ENCODE measurements at places on chromosomes 4 and X.

- no peak for DNase-seq
Observed at GRCh38 chr4:152927737-152928136, 8.4 kb upstream of the FHDC1 start.

DNA sequence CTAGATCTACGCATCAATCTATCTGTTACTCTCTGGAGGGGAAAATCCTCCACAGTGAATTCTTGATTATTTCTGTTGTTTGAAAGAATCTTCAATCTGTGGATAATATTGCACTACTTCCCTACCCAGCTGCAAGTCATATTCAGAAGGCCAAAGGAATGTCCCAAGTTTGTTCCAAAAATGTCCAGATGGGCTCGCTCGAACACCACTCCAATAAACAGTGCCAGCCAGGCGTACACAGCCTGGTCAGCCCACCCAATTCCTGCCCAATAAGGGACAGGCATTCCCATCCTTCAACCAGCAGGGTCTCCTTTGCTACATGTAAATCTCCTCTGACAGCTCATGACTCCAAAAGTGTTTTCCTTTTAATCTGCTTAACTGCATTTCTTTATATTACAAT lies 80.7 kb upstream of the GPM6B start:
- no peak for DNase-seq

- no peak for DNase-seq
Observed at GRCh38 chrX:810186-810585, 179.6 kb downstream of the SHOX start.

DNA sequence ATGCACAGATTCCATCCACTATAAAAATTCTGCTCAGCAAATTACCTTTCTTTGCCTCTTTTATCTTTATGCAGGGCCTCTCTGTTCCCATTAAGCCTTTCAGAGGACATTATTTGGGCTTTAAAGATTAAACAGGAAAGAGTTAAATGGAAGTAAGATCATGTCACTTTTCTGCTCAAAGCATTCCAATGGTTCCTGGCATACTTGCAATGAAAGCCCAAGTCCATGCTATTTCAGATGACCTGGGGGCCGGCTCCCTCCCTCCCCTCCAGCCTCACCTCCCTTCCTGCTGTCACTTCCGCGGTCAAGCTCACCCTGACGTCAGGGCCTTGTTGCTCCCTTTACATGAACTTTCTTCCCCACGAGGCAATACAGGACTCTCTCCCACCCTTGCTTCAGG lies 125.5 kb downstream of the C4orf51 start:
- DNase-seq = no peak

- peak; percentile 82 for DNase-seq
Observed at GRCh38 chr4:15238720-15239119, 189.1 kb upstream of the C1QTNF7 start.

DNA sequence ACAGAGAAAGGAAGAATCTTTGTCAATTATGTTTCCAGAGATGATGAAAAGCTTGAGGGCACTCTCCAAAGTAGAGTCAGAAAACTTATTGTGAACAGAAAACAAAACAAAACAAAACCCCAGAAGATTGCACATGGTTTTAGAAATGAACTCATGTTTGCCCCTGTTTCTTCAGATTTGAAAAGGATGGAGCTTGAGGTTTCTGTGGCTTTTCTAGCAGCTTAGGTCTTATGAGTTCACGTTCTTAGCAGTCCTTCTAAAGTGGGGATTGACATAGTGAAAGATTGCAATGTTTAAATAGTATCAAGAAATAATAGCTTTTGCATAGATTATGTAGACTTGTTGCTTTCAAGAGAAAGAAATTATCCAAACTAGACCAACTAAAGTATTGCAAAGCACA lies 421.8 kb downstream of the GBA3 start:
- DNase-seq = no peak
